Activated CD4-positive, alpha-beta T cell treated with anti-CD3 and anti-CD28 coated beads, Interleukin-2, amount 50 U/mL, for 4 hours (primary cell): ENCODE measurements at places on chromosomes 16 and 17.

- DNase-seq = no peak
These were observed 31.9 kb upstream of the HEATR6 start for GRCh38 chr17:60110586-60110985.

GRCh38 chr17:79843816-79844800 lies 4.9 kb upstream of the CBX4 start:
- DNase-seq = no peak

DNA sequence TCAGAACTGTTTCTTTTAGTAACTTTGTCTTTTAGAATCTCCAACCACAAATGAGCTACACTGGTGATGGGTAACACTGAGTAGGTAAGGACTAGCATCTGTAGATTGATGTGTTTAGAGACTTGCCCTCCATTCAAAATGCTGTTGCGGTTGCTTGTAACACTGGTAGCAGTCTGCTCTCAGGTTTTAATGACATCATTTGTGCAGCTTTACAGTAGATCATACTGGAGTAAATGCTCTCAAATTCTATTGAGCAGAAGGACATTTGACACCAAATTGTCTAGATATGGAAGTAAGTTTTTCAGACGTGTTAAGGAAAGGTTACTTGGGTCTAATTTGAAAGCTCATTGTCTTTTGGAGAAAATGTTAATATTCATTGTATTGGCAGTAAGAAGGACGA lies 98.8 kb downstream of the NLK start:
- DNase-seq = no peak

GRCh38 chr17:49148171-49148570 lies 15.6 kb downstream of the B4GALNT2 start:
- no peak for DNase-seq

GRCh38 chr16:79404571-79404970 lies 196.0 kb downstream of the MAF start:
- DNase-seq = no peak

DNA sequence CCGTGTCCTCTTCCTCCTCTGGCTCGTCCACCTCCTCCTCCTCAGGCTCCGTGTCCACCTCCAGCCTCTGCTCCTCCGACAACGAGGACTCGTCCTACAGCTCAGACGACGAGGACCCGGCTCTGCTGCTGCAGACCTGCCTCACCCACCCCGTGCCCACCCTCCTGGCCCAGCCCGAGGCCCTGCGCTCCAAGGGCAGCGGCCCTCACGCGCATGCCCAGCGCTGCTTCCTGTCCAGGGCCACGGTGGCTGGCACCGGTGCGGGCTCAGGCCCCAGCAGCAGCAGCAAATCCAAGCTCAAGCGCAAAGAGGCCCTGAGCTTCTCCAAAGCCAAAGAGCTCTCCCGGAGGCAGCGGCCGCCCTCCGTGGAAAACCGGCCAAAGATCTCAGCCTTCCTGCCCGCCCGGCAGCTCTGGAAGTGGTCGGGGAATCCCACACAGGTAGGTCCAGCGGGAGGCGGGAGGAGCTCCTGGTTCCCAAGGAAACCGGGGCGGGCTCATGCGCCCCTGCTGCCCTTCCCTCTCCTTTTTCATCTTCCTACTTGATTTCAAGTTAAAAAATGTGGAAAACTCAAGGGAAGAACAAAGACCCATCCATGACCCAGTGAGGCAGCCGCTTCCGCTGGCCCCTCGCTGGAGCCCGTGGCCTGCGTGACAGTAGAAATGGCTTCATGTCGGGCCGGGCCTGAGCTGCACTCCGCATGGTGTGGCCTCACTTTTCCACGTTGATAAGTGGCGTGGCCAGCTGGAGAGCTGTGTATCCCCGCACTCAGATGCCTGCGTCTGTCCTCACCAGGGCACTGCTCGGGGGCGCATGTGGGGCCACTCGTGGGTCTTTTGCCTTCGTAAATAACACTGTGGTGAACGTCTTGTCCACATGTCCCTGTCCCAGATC lies 50.7 kb downstream of the ACTG1 start:
- no peak for DNase-seq

GRCh38 chr16:57091200-57091974 lies 996 bp upstream of the CPNE2 start:
- DNase-seq = no peak

GRCh38 chr16:86100205-86101136 lies 201.5 kb downstream of the IRF8 start:
- no peak for DNase-seq

DNA sequence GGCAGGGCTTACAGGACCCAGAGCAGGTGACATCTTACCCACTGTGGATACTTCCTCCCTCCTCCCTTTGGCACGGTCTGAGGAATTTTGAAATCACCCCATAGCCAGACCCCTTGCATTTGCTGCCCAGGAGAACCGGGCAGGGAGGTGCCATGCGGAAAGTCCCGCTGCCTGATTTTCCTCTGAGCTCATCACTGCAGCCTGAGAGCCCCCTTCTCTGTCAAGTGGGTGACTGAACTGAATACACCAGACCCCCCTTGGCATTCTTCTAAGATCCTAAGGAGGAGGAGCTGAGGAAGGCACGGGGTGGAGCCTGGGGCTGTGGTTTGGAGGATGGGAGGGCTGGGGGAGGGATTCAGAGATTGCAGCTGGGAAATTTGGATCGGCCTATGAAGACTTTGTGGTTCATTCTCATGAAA lies 173.4 kb downstream of the RAB11FIP4 start:
- DNase-seq = no peak

GRCh38 chr17:54980375-54980774 lies 11.8 kb downstream of the STXBP4 start:
- no peak for DNase-seq

GRCh38 chr16:75229172-75230031 lies 10.6 kb downstream of the CTRB1 start:
- DNase-seq = no peak

GRCh38 chr17:6910987-6911603 lies 79.6 kb upstream of the TEKT1 start:
- no peak for DNase-seq

- DNase-seq = no peak
These were observed 184.5 kb downstream of the NTN1 start for GRCh38 chr17:9205520-9206409.

DNA sequence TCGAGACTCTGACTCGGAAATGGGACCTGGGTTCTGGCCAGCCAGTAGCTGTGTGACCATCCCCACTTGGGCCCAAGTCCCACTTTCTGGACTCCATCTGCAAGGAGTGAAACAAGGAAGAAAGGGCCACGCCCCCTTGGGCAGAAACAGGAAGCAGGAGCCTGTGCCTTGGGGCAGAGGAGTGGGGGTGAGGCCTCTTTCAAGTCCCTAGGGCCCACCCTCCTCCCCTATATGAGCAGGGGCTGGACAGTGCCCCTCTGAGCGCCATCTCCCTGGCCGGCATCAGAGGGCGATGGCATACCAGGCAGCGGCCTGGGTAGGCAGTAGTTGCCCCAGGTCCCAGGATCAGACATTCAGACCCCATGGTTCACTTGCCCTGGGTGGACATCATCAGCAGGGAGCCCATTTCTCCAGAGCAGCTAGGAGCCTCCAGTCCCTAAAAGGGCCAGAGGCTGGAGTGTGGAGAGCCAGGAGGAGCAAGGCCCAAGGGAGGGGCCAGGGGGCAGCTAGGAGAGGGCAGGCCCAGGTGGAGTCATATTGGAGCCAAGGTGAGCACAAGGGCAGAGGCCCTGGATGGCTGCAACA lies 7.1 kb downstream of the BCAR1 start:
- DNase-seq = no peak

DNA sequence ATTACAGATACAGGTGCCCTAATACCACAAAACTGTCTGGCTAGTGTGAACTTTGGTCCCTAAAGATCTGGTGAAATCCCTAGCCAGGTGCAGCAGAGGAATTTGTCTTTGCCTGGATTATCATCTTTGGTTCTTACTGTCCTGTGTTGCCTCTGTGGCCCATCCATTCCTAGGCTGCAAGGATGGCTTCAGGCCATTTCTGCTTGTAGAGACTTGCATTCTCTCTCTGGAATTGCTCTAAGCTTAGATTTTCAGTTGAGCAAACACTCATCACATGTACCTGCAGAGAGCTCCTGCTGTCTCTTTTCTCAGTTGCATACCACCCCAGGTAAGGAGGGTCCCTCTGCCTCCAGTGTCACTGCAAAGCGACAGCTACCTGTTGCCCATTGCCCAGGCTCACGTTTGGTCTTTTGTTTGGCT lies 114.9 kb downstream of the PRKCA start:
- no peak for DNase-seq

DNA sequence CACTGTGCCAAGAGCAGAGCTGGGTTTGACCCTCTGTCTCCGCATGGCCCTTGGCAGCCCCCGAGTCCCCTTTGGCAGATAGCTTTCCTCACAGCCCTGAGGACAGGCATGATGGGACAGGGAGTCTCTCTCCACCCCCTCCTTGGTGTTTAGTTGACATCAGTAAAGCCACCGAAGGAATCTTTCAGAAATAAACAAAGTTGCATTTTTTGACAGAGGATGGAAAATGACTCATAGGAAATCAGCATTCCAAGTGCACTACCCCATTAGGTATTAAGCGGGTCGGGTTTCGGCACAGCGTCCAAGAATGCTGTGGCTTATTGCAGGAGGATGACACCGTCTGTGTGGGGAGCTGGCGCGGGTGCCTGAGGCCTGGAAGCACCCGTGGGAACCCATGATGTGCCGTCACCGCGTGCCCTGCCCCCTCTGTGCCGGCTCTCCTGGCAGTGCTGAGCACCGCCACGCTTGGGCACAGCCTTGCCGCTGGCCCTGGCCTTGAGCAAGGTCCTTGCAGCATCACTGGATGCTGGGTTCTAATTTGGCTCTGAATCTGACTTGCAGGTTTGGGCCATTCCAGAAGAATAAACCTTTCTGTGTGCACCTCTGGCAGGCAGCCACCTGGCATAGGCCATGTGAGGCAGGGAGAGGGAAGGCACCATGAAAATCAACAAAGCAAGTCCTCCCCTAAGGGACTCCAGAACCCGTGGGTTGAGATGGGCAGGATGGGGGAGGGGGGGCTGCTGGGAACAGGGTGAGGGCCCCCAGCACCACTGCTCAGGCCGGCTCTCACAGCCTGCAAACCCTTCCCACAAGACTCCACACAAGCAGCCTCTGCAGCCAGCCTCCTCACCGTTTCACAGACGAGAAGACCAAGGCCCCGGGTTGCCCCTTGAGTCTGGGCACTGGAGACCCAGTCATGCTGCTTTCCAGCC lies 50.5 kb upstream of the ZNF469 start:
- no peak for DNase-seq

DNA sequence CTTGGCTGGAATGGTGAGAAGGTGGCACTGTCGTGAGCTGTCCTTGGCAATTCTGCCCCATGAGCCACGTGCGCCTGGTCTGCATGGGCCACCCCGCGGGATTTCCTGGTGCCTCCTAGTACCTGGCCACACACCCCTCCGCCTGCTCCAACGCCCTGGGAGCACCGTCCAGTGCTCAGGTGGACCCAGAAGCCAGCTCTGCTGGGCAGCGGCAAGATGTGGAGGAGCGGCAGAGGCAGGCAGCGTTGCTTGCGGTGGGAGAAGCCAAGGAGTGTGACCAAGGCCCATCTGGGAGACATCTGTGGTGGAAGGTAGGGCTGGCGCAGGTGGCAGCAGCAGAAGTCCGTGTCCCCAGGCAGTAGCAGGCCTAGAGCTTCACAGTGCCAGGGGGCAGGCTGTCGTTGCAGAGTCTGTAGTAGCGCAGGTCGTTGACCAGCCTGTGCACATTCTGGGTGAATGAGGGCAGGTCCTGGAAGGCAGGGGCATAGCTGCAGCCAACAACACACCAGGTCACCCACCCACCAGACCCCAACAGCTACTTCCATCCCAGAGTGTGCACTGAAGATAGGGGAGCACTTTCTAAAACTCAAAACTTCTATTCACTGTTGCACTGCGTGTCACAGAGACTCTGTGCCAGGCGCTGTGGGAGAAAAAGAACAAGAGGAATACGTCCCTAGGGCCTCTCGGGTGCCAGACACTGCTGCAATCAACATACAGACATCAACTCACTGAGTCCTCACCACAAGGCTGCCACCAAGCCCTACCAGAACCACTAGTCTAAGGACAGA lies 34.9 kb upstream of the GSG1L start:
- no peak for DNase-seq

- no peak for DNase-seq
These were observed at the start of gene CNTNAP1 for GRCh38 chr17:42681976-42682721. TSS of gene CNTNAP1 (plus strand) at chr17:42682531. CDS start at chr17:42682830, 299 bp downstream.

DNA sequence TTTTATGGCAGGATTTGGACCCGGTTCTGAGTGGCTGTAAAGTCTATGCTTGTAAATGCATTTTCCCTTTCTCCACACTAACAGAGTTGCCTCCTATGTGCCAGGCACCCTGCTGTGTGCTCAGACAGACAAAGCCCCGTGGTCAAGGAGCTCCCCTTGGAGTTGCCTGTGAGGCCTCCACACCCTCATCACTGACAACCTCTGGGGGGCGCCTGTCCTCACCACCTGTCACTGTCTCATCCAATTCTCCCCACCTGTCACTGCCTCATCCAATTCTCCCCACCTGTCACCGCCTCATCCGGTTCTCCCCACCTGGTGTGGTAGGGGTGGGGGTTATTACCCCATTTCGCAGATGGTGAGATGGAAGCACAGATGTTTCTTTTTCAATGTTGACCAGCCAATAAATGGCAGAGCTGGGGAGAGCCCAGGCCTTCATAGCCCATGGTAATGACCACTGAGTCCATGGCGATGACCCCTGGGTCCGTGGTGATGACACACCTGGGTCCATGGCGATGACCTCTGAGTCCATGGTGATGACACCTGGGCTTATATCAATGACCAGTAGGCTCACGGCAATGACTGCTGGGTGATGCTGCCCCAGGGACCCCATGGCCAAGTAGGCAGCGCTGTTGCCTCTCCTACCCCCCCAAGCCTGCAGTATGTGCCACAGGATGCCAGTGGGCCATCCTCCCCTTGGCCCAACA lies 150.1 kb downstream of the IRF8 start:
- no peak for DNase-seq

- no peak for DNase-seq
These were observed 30.8 kb upstream of the HSBP1 start for GRCh38 chr16:83776944-83777343.

DNA sequence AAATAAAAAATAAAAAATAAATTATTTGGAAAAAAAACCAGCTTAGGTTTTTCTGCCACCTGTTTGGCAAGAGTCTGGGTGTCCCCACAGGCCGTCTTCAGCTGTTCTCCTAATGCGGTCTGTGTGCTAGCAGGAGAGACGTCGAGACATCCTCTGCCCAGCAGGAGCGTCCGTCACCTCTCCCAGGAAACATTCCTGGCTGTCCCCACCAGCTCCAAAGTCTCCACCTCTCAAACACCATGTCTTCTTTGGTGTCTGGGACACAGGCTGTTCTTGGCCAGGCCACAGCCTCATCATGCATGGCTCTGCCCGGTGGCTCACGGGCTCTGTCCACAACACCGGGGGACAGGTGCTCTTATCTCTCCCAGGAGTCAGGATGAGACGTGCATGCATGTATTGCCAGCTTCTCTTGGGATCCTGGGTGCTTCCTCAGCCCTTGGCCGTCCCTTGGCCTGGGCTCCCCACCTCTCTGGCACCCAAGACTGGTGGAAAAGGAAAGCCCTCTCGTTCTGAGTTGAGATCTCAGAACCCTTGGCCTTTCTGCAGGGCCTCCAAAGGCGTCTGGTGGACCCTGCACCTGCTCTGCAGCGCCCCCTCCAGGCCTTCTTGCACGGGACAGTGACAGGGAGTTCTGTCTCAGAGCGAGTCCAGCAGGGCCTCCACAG lies 84.9 kb upstream of the CBX4 start:
- DNase-seq = no peak

- DNase-seq = peak; percentile 51
These were observed 1.1 kb downstream of the CD79B start for GRCh38 chr17:63930951-63931575.
